ENCODE measurements at places on chromosomes 12 and 14.

- no peaks in the 10 kb centered on the region for H3K4me1 ChIP-seq
- no peak overlapping the region for H3K27ac ChIP-seq
- no peaks in the 10 kb centered on the region for H3K36me3 ChIP-seq
- no peak for DNase-seq
- H3K27me3 ChIP-seq, result peaks cover 66% of the 10 kb centered on the region
These were observed 4.3 kb upstream of the ASCL1 start for GRCh38 chr12:102953221-102953620.

DNA sequence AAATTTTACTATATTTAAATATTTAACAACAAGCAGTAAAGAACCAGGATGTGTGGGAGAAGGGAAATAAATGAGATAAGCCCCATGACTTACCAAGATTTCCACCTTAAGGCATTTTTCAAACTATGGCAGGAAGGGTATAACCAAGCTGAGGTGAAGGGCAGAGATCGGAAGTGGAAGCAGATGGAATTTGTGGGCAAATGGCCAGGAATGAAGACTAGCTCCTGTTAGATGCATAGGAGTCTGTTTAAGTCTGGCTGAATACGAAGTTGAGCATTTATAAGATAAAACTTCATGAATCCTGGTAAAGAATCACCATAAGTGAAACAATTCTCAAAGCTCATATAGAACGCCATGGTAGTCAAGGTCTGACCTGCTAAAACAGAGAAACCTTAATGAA lies 163.5 kb downstream of the DIO2 start:
- H3K27me3 ChIP-seq, result no peaks in the 10 kb centered on the region
- no peaks in the 10 kb centered on the region for H3K36me3 ChIP-seq
- H3K27ac ChIP-seq, result no peak overlapping the region
- DNase-seq, result no peak

GRCh38 chr14:61504901-61505300 lies 183.5 kb downstream of the PRKCH start:
- H3K27me3 ChIP-seq, result no peaks in the 10 kb centered on the region
- DNase-seq, result no peak
- H3K4me1 ChIP-seq, result peaks cover 24% of the 10 kb centered on the region

GRCh38 chr14:47715330-47715729 lies 39.9 kb upstream of the MDGA2 start:
- H3K4me1 ChIP-seq, result peaks cover 3% of the 10 kb centered on the region
- no peak overlapping the region for H3K27ac ChIP-seq
- H3K27me3 ChIP-seq, result no peaks in the 10 kb centered on the region
- H3K4me3 ChIP-seq, result no peak overlapping the region

GRCh38 chr14:37186865-37187264 lies 10.9 kb upstream of the MIPOL1 start:
- no peaks in the 10 kb centered on the region for H3K36me3 ChIP-seq
- no peaks in the 10 kb centered on the region for H3K4me1 ChIP-seq
- DNase-seq, result no peak
- no peaks in the 10 kb centered on the region for H3K27me3 ChIP-seq
- no peak overlapping the region for H3K4me3 ChIP-seq

DNA sequence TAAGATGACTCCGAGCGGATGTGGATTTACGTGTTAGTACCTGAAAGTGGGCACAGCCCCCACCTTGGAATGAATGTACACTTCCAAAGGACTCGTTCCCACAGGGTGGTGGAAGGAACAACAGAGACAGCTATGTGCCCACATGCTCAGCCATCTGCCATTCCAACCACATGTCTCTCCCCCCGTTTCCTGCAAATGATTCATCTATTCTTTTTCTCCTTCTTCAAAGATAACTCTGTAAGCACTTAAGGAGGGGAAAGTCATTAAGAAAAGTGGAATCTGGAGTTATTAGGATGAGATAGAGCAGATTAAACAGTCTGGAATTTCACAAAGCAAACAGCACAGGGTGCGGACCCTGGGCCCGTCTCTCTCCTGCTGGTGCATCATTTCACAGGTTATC lies 18.5 kb upstream of the DUSP6 start:
- H3K4me3 ChIP-seq, result no peak overlapping the region
- no peaks in the 10 kb centered on the region for H3K36me3 ChIP-seq
- peaks cover 38% of the 10 kb centered on the region for H3K4me1 ChIP-seq
- H3K27me3 ChIP-seq, result no peaks in the 10 kb centered on the region
- peak; percentile 97 for DNase-seq

GRCh38 chr12:57213058-57213715 lies 3.4 kb upstream of the NXPH4 start:
- peaks cover 2% of the 10 kb centered on the region for H3K36me3 ChIP-seq
- peaks cover 27% of the 10 kb centered on the region for H3K27me3 ChIP-seq
- peak; percentile 46 for DNase-seq
- peaks cover 11% of the 10 kb centered on the region for H3K4me1 ChIP-seq
- H3K27ac ChIP-seq, result no peak overlapping the region

DNA sequence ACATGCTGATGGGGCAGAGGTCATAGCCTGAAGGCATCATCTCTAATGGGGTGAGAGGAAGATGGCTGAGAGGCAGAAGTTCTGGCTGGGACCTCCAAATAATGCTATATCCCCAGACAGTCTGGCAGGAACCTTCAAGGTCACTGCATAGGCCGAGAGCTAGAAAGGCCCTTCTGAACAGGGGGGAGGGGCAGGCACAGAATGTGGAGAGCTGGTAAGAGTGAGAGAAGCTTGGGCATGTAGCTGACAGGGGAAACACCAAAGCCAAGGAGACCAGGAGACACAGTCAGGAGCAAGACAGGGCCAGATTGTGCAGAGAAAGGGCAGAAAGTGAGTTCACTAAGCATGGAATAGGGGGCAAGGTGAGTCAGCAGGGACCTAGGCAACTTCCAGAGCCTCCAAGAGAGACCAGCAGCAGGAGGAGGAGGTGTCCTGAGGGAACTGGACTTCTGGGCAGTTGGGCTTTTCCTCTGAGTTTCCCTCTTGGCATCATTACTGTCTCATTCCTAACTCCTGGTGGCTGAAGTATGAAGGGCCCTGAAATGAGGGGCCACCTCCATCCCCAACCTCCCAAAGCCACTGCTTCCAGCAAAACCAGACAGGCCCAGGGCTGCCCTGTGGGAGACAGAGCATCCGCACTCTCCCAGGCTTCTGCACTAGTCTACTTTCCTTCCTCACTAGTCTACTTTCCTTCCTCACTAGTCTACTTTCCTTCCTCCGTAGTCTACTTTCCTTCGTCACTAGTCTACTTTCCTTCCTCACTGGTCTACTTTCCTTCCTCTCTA lies 17.1 kb downstream of the ANO2 start:
- H3K36me3 ChIP-seq, result no peaks in the 10 kb centered on the region
- H3K4me3 ChIP-seq, result no peak overlapping the region
- no peak overlapping the region for H3K27ac ChIP-seq
- H3K4me1 ChIP-seq, result no peaks in the 10 kb centered on the region
- no peaks in the 10 kb centered on the region for H3K27me3 ChIP-seq

DNA sequence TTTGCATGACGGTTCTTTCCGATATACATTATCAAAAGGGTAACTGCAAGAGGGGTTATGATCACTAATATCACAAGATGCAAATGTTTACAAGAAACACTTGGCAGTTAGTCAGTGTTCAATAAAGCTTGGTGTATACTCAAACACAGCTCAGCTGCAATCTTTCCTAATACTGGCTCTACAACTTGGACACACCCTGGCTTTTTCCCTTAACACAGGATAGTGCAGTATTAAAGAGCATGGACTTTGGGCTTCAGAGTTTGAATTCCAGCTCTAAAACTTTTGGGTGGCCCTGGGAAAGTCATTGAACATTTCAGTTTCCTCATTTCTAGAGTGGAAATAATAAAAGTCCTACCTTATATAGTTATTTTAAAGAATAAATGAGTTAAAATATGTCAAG lies 107.0 kb downstream of the HECTD4 start:
- DNase-seq, result no peak
- no peak overlapping the region for H3K4me3 ChIP-seq
- peaks cover 3% of the 10 kb centered on the region for H3K36me3 ChIP-seq
- H3K27ac ChIP-seq, result no peak overlapping the region
- no peaks in the 10 kb centered on the region for H3K4me1 ChIP-seq
- no peaks in the 10 kb centered on the region for H3K27me3 ChIP-seq

DNA sequence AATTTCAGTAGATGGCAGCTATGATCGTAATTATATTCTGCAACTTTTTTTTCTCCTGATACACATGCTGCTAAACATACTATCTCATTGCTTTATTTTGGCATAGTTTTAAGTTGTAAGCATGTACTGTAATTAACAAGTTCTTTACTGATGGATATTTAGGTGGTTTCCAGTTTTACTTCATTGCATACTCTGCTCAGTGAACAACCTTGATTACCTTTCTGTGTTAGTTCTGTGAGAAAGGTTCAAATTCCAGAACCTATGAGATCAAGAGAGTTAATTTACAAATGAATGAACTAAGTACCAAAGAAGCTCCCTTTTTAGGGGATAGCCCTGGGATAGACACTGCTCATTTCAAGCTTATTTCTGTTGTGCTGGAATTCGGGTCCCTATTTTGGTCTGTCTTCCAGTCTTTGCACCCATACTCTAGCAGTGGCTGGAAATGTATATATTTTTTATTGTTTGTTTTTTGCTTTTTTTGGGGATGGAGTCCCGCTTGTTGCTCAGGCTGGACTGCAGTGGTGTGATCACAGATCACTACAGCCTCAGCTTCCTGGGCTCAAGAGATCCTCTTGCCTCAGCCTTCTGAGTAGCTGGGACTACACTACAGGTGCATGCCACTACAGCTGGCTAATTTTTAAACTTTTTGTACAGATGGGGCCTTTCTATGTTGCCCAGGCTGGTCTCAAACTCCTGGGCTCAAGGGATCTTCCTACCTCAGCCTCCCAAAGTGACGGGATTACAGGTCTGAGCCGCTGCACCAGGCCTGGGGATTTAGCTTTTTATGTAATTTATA lies 10.6 kb downstream of the PAPOLA start:
- H3K36me3 ChIP-seq, result no peaks in the 10 kb centered on the region
- no peak overlapping the region for H3K27ac ChIP-seq
- no peak overlapping the region for H3K4me3 ChIP-seq
- no peak for DNase-seq

GRCh38 chr12:102406033-102406584 lies 74.3 kb downstream of the IGF1 start:
- H3K27me3 ChIP-seq, result no peaks in the 10 kb centered on the region
- no peak overlapping the region for H3K27ac ChIP-seq
- no peak overlapping the region for H3K4me3 ChIP-seq
- H3K4me1 ChIP-seq, result peaks cover 5% of the 10 kb centered on the region

DNA sequence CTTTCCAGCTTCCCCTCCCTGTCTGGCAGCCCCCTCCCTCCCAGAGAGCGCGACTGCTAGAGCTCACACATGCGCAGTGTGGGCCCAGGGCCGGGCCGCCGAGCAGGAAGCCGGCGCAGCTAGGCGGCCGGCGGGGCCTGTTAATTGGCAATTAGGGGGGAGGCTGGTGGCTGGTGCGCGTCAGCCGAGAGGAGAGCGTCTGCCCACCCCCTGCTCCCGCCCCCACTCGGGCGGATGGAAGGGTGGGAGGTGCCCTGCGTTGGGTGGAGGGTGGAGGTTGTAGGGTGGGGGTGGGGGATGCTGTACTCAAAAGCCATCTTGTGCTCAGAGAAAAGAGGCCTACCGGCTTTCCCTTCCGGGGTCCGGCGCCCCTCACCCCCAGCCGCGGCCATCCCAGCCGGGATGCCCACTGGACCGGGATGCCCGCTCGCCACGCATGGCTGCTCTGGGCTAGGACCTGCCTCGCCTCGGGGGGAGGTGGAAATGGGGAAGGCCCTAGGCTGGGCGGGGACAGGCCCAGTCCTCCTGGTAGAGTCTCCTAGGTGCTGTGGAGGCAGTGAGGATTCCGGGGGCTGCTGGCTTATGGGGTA lies 9.2 kb downstream of the HOXC8 start:
- H3K4me1 ChIP-seq, result no peaks in the 10 kb centered on the region
- H3K27me3 ChIP-seq, result peaks cover 84% of the 10 kb centered on the region
- H3K4me3 ChIP-seq, result peak overlapping the region; percentile 10

- H3K36me3 ChIP-seq, result no peaks in the 10 kb centered on the region
- peak; percentile 94 for DNase-seq
These were observed 80.1 kb upstream of the IFNG-AS1 start for GRCh38 chr12:67909091-67909531.

DNA sequence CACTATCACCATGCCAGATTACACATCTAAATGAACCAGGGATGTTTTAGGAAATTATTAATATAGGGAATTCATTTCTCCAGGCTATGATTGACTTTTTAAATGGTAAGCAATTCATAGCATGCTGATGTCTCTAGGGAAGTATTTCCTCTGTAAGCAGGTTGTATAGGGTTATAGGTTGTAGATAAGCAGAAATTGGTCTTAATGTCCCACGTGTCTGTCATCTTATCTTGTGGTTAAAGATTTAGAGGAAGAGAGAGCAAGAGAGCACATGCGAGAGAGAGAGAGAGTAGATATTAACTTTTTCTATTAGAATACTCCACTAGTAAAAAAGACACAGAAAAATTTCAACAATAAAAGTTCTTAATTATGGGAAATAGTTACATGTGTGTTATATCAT lies 32.6 kb downstream of the TRHDE start:
- no peaks in the 10 kb centered on the region for H3K4me1 ChIP-seq
- H3K36me3 ChIP-seq, result no peaks in the 10 kb centered on the region
- H3K4me3 ChIP-seq, result no peak overlapping the region
- H3K27ac ChIP-seq, result no peak overlapping the region

- peak overlapping the region; percentile 87 for H3K4me3 ChIP-seq
- H3K36me3 ChIP-seq, result peaks cover 3% of the 10 kb centered on the region
- H3K4me1 ChIP-seq, result peaks cover 24% of the 10 kb centered on the region
These were observed 685 bp upstream of the MYL6B start for GRCh38 chr12:56151672-56152131.

DNA sequence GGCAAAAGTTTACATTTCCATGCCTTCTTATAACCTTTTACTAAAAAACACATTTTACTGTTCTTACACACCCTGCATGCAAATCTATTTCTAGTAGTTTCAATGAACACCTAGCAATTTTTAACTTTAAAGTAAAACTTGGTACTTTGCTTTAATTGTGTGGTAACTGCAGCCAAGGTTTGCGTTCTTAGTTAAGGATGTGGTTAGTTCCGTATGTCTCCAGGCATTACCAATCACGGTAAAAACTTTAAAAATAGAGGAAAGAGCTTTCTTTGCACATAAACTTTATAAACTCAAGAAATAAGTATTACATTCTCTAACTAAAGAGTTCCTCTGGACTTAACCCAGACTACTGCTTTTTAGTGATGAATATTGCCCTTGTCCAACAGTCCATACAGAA lies 795.2 kb downstream of the SLC16A7 start:
- H3K27ac ChIP-seq, result no peak overlapping the region
- H3K27me3 ChIP-seq, result no peaks in the 10 kb centered on the region
- no peaks in the 10 kb centered on the region for H3K36me3 ChIP-seq
- H3K4me1 ChIP-seq, result peaks cover 3% of the 10 kb centered on the region
- H3K4me3 ChIP-seq, result no peak overlapping the region

DNA sequence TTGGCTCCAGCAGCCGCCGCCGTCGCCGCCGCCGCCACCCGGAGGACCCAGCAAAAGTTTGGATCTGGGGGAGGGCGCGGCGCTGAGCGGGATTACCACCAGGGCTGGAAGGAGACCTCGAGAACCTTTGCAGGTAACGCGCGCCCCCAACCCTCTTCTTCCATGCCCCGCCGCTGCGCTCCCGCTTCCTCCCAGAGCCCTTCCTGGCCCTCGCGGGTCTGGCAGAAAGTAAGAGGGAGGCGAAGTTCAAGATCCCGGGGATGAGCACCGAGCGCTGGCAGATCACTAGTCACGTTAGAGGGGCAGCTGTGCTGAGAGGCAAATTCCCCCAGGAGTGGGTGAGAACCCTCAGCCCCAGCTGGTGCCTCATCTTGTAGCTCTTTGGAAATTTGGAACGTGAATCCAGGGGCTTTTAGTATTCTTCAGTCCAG lies 3.9 kb downstream of the FLRT2 start:
- H3K36me3 ChIP-seq, result no peaks in the 10 kb centered on the region
- H3K4me1 ChIP-seq, result peaks cover 42% of the 10 kb centered on the region
- no peak for DNase-seq
- peak overlapping the region; percentile 66 for H3K4me3 ChIP-seq
